Aortic smooth muscle cell (primary cell): ENCODE measurements at places on chromosomes 13 and 19. TPM values are rescaled to one million over a fixed set of nuclear protein-coding genes. Genes with fewer than 3 reads are reported as not detected.

Gene CNMD
- total RNA-seq, result not detected in 2 replicates

Gene UBL5
- 184 and 325 TPM in 2 replicates for total RNA-seq

Gene KIR3DL1
- not detected in 2 replicates for total RNA-seq

Gene ZNF225
- total RNA-seq, result 7.1 and 7.8 TPM in 2 replicates

Gene PSG5
- 0.12 TPM in 1 of 2 replicates, not detected in the other for total RNA-seq

Gene FFAR3
- total RNA-seq, result not detected in 2 replicates

Gene ZIC5
- total RNA-seq, result not detected in 2 replicates

Gene GPC5
- not detected in 2 replicates for total RNA-seq

Gene PLPPR3
- total RNA-seq, result not detected in 2 replicates

Gene C1QTNF9
- total RNA-seq, result not detected in 2 replicates

Gene SUGT1
- total RNA-seq, result 35.0 and 42.7 TPM in 2 replicates
